ENCODE measurements at places on chromosomes 2 and 18.

DNA sequence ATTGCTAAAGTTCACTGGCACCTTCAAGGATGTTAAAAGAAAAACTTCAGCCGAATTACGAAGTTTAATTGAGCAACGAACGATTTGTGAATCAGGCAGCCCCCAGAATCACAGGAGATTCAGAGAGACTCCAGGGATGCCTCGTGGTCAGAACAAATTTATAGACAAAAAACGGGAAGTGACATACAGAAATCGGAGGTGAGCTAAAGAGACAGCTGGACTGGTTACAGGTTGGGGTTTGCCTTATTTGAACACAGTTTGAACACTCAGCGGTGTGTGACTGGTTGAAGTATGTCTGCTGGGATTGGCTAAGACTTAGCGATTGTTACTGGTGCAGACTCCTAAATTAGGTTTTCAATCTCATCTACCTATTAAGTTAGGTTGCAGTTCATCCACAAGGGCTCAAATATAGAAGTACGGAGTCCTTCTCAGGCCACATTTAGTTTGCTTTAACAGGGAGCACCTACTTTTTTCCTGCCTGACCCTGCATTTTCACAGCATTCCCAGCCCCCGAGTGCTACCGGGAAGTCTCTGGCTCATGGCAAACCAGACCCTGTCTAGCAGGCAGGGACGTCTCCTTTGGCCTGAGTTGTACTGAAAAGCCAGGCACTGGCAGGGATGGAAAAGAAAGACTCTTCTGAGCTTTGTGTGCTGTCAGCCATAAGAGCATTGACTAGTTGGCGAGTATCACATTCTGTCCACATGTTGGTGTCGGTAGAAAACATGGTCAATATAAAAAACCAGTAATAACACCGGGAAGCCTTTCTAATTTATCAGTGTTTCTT lies 41.1 kb downstream of the CDCA7 start:
- no peak for DNase-seq

DNA sequence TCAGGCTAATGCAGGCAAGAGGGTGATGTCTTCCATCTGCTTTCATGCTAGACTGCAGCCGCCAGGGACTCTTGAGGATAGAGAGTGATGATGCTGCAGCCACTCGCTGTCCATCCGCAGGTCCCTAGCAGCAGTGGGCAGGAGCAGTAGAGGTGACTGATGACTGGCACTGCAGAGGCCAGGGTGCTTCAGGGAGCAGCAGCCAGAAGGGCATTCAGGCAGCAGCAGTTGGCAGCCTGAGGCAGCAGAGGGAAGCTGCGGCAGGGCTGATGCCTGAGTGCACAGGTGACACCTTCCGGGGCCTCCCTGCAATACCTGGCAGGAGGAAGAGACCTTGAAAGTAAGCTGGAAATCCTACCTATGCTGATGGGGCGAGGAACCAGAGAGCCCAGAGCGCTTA lies 214.2 kb downstream of the ICOS start:
- no peak for DNase-seq

DNA sequence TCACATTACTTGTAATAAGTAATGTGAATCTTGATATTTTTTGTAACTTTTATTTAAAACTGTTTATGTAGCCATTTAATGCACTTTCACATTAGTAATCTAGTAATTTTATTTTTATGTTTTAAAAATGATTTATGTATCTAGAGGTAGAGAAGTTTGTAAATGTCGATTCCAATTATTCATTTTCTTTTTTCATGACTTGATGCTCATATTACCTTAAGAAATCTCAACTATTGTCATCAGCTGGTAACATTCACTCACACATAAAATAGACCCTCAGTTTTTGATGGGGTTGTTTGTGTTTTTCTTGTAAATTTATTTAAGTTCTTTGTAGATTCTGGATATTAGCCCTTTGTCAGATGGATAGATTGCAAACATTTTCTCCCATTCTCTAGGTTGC lies 351.7 kb upstream of the CDH7 start:
- no peak for DNase-seq

- DNase-seq = no peak
Observed at GRCh38 chr2:67548317-67549201, 151.4 kb downstream of the ETAA1 start.

- no peak for DNase-seq
Observed at GRCh38 chr2:229910832-229911412, 10.9 kb downstream of the TRIP12 start.

GRCh38 chr18:13612196-13612997 lies 114.0 kb downstream of the FAM210A start:
- DNase-seq = no peak

GRCh38 chr2:9010866-9011265 lies 7.4 kb upstream of the MBOAT2 start:
- DNase-seq = no peak

- no peak for DNase-seq
Observed at GRCh38 chr2:111522231-111522768, 361.7 kb downstream of the ANAPC1 start.
